Placental epithelial cell (primary cell): ENCODE measurements at places on chromosomes 3 and 15. TPM values are rescaled to one million over a fixed set of nuclear protein-coding genes. Genes with fewer than 3 reads are reported as not detected.

PAK6 gene
- total RNA-seq = 0.54 and 0.79 TPM in 2 replicates

ATP13A5 gene
- not detected in 2 replicates for total RNA-seq

TRPM1 gene
- not detected in 2 replicates for total RNA-seq

ZPLD1 gene
- not detected in 2 replicates for total RNA-seq

SLC28A1 gene
- not detected in 2 replicates for total RNA-seq

KBTBD8 gene
- total RNA-seq = 1.2 and 2.4 TPM in 2 replicates

IL5RA gene
- total RNA-seq = not detected in 2 replicates

CLDN16 gene
- not detected in 2 replicates for total RNA-seq

CHL1 gene
- total RNA-seq = not detected in 2 replicates

EMC7 gene
- total RNA-seq = 18.8 and 24.0 TPM in 2 replicates

TRIM42 gene
- not detected in 2 replicates for total RNA-seq

SELENOS gene
- 54.2 and 55.0 TPM in 2 replicates for total RNA-seq
